ENCODE measurements at places on chromosomes 7 and 10.

- no peak for DNase-seq
These were observed 178.9 kb downstream of the SEM1 start for GRCh38 chr7:96530786-96531185.

DNA sequence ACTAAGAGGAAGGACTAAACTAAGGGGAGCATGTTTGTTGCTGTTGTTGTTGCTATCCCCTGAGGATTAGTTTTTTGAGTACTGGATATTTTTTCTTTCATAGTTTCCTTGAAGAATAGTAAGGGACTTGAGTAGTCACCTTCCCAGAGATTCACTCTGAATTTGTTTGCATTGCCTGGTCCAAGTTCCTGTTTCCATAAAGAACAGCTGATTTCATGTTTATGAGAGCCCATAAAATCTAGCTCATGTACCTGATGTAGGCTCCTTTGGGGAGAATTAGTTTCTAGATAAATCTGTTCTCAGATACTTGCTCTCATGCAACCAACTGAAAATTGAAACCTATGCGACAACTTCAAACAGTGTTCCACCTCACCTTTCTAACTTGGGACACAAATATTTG, 464.4 kb upstream of the MBL2 start:
- DNase-seq: no peak

- no peak for DNase-seq
These were observed 28.5 kb upstream of the NUB1 start for GRCh38 chr7:151312831-151313809.

DNA sequence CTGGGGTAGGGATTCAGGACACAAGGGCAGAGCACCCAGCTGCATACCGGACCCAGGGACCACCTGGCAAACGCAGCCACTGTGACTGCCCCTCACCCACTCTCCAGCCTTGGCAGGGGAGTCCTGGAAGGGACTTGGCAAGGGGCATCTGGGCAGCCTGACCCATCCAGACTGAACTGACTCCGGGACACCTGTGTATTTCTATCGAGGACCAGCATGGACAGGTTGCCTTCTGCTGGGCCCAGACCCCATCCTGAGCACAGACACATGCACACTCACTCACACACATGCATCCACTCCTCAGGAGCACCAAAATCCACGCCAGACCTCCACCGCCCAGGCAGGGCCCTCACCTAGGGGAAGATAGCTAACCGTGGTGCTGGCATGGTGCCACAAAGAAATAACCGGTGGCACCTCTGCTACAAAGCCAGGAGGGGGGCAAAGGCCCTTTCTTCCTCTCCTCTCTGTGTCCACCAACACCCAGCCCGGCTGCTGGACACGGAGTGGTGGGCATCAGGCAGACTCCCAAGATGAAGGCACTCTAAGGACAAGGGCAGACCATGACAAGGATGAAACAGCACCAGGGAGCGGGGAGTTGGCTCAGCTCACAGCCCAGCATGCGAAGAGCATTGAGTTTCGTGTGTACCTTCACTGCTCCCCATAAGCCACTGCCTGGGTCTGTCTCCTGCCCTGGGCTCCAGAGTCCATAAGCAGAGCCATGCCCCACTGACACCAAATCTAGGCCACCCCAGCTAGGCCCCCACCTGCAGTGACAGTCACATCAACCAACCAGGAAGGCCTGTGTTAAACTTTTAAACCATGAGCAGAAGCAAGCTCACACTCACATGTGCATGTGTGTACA, 35.3 kb downstream of the KCNH2 start:
- no peak for DNase-seq

- DNase-seq: peak; percentile 50
These were observed at the start of gene SGCE for GRCh38 chr7:94655848-94656657. SGCE (minus strand) TSS chr7:94656133; CDS start chr7:94656098, 35 bp downstream.

DNA sequence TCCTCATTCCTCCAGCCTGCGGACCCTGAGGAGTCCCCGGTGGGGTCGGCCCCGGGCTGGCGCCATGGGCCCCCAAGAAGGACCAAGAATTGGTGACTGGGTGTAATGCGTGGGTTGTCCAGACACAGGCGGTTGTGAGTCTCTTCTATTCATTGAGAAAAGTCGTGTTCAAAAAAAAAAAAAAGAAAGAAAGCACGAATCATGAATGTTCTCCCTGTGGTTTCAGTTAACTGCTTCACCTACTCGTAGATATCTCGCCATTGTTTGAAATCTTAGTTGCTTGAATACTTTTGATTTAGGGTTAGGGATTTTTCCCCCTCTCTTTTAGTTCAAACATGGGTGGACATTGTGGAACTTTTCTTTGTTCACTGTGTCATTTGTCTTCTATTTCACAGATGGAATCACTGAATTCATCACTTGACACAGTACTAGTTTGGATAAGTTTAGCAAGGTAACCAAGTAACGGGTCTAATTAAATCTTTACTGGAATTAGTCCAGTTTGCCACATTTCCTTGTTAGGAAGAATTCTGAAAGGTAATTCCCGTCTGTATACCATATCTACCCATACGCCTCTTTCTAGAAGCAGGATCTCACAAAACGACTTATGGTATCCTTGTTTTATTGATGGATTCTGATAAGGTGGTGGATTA, 775 bp downstream of the STARD3NL start:
- DNase-seq: no peak

- no peak for DNase-seq
These were observed 303.1 kb upstream of the FZD1 start for GRCh38 chr7:90961037-90961725.

DNA sequence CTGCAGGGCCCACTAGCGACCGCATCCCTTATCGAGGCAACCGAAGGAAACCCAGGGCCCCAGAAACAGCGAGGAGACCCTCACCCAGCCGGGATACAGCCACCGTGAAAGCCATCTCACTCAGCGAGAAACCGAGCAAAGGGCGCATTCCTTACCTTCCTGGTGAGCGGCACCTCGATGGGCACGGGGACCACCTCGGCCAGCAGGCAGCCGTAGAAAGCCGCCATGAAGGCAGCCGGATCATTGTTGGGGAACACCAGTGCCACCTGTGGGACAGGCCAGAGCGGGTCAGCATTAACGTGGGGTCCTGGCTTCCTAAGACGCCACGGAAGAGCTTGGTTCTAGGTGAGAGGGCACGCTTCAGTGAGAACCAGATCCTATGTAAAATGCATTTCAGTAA, 263.7 kb downstream of the ZMYND11 start:
- DNase-seq: no peak

- DNase-seq: no peak
These were observed 53.8 kb downstream of the CTBP2 start for GRCh38 chr10:125106586-125106985.

DNA sequence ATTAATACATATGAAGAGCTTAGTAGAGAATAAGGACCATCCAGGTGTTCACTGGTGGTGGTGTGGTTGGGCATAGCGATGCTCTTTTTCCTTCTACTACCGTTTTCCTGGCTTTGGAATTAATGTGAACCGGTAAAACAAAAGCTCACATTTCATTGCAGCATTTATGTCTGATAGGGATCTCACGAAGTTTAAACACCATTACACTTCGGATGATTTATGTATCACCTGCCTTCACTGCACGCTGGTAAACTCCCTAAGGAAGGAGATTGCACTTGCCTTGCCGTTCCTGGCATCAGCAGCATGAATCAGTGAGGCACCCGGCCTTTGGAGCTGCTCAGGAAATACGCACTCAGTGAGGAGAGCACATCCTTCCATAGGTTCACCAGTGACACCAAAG, 47.5 kb downstream of the WIPF3 start:
- no peak for DNase-seq

DNA sequence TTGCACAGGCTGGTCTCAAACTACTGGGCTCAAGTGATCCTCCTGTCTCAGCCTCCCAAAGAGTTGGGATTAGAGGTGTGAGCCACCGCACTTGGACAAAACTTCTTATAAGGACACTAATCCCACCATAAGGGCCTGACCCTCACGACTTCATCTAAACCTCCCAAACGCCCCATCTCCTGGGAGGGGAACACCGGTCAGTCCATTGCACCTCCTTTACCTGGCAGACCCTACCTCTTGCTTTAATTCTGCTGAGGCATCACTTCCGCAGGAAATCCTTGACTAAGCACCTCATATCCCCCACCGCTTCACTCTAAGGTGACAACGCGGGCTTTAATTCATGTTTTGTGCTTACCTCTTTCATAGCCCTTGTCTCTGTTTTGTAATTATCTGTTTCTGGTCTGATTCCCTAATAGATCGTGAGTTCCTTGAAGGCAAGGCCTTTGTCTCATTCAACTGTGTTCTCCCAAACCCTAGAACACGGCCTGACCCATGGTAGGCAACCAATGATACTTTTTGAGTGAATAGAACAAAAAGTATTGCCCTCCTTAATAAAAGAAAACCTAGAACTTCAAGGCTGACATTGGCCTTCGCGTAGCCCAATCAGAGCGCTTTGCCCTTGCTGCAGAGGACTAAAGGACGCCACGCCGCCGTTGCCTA, 481 bp upstream of the ZNF862 start:
- no peak for DNase-seq

DNA sequence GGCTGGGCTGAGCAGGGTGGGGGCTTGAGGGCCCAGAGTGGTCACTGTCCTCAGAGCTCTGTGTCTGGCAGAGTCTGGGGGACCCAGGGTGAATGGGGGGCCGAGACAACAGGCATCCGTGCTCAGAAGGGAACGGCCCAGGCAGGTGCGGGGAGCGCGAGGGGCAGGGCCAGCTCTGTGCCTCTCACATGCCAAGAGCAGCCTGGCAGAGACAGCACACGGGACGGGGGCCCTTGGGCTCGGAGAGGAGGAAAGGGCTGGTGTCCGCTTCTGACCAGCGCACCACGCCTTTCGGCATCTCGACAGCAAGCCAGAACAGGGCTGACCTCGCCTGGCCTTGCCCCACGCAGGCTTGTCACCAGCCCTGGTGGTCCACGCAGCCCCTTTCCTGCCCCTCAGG, 13.4 kb downstream of the AMZ1 start:
- no peak for DNase-seq

DNA sequence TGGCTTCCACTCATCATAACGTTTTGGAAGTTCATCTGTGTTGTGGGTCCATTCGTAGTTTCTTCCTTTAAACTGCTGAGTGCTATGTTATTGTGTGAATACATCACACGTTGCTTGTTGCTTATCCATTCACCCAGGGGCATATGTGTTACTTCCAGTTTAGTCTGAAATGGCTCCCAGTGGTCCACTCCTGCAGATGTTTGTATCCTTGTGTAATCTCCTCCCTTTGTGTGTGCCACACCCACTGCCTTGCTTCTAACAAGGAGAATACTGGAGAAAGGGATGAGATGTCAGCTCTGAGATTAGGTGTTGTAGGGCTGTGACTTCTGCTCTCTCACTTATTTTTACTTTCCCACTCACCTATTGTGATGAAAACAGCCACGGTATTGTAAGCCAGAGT, 239.1 kb upstream of the HABP2 start:
- DNase-seq: no peak

DNA sequence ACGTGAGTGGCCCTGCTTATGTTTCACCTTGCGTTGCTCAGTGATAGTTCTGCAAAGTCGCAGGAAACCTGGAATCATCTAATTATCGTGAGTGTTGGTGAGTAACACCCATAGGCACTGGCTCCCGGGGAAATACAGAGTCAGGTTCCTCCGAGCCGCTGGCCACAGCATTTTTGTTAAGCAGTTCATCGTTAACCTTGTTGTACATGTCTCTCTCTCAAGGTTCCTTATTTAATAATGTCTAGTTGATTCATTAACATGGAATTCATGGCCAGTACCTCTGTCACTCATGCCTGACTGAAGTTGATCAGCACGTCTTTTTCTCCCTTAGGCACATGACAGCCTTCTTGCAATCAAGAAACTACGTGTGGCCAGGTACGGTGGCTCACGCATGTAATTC, 3.1 kb upstream of the ZFAND2A start:
- DNase-seq: no peak

Data from NCI-H2081 treated with DMSO at 0.1 percent for 48 hours (cell line).